Effector memory CD4-positive, alpha-beta T cell (primary cell): ENCODE measurements at places on chromosomes 2 and 18.

- DNase-seq, result no peak
These were observed 220.0 kb upstream of the CYP26B1 start for GRCh38 chr2:72367530-72368225.

- no peak for DNase-seq
These were observed 1490.0 kb upstream of the NXPH2 start for GRCh38 chr2:140270224-140270623.

DNA sequence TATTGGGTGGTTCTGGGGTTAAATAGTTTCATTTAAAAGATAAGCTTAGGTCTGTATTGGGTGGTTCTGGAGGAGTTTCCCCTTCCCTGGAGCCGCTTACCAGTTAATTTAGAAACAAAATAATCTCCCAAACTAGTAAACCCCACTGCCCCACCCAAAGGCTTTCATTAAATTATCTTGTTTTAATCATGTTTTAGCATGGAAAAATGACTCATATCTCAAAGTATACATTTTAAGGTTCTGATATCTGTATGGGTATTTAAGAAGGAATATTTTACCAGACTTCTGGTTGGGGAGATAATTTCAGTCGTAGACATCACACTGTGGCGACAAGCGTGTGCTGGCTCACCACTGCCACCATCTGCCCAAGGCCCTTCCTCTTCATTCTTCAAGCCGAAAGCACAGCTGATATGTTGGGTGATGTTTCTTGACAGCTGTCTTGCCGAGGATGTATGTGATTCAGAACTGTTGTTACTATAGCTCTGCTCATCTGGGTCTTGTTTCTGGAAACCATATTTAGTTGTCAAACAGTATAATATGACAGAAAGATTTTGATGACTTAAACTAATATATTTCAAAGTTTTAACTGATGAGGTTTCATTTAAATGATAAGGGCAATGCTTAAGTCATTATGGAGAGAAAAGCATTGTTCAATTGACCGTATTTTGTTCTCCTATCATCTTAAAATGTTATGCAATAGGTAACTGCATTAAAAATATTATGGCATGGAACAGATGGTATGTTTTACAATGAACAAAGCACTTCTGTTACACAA, 5.1 kb downstream of the FIGLA start:
- DNase-seq, result no peak

DNA sequence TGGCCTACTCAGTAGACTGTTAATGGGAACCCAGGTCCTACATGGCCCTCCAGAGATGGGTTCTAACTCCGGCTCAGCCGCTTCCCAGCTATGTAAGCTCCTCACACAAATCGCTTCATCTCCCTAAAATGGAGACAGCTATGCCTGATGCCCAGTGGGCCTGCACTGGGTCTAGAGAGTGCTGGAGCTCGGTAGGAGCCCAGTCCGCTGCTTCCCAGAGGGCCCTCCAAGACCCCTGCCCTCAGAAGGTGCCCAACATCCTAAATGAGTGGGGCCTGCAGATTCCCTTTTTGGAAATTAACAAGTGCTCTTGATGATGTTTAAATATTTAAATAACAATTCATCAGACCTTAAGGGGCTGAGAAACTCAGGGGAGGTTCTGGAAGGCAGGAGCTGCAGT, 47.1 kb downstream of the HS1BP3 start:
- no peak for DNase-seq

DNA sequence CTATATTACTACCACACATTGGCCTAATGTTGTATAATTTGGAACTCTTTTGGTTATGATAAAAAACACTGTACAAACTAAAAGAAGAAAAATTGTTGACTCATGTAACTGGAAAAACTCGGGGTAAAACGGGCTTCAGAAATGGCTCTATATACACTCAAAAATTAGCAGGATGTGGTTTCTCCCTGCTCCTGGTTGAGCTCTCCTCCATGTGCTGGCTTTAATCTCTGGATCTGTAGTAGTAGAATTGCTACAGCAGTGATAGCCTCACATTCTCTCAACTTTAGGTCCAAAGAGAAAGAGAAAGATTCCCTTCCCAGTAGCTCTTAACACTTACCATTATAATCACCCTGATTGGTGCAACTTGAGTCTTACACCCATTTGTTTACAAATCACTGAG, 274.9 kb upstream of the GALNT5 start:
- DNase-seq, result no peak

GRCh38 chr2:1704631-1705556, 39.4 kb downstream of the PXDN start:
- no peak for DNase-seq

DNA sequence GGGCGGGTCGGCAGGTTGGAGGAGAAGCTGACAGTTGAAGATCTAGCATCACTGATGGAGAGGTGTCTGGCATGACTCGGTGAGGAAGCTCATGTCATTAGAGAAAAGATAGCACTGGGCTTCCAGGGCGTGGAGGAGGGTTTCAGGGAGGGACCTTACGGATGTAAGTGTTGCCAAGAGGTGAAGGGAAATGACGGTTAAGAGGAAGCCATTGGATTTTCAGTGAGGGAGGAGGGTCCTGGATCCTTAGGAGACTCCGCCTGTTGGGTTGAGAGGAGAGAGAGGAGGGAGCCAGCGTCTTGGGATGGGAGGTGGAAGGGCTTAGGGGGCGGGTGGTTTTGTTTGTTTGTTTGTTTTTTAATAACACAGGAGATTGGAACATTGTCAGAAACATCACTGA, 103.2 kb downstream of the WDSUB1 start:
- DNase-seq, result no peak
